ENCODE measurements at places on chromosomes 4 and X. TPM values are rescaled to one million over a fixed set of nuclear protein-coding genes. Genes with fewer than 3 reads are reported as not detected.
A peak's percentile ranks its signal among the peaks of the same experiment; 100 is the strongest.

The CSN2 gene
- not detected for total RNA-seq

The IL13RA2 gene
- not detected for total RNA-seq

The ZAR1 gene
- not detected for total RNA-seq

The UGT2B15 gene
- total RNA-seq: not detected

The NMU gene
- total RNA-seq: 0.63 TPM

DNA sequence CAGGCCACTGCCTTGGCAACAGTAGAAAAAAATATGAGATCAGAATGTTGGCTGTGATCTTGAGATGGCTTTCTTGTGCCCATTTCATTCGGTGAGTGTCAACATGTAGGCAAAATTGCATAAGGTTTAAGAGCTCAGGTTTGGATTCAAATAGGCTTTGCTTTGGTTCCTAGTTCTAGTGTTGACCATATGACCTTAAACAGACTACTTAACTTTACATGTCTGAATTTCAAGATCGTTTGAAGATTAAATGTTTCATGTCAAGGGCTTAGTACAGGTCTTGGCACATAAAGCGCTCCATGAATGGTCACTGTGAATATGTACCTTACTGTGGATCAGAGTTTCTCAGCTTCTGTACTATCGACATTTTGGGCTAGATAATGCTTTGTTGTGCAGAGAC lies 204.2 kb downstream of the MGST2 start:
- no peak for DNase-seq

DNA sequence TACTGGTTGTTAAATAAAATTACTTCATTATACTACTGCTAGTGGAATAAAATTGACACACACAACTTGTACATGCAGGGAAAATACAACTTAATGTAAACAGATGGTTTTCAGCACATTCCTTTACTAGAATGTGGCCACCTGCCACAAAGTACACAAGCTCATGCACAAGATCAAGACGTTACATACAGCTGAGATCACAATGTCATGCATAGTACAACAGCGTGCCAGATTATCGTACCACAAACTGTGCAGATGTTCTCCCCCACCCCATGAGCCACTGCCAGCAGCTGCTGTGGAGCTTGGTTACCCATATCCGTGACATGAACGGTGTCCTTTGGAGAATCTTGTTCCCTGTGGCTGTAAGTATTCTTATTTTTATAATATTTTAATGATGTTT lies 27.7 kb downstream of the FBXO8 start:
- no peak for DNase-seq

GRCh38 chr4:2009651-2010233 lies 968 bp upstream of the NELFA start:
- peak; percentile 68 for DNase-seq

All from activated CD4-positive, alpha-beta memory T cell treated with anti-CD3 and anti-CD28 coated beads for 36 hours (primary cell).